ENCODE measurements at places on chromosomes 4 and X.

DNA sequence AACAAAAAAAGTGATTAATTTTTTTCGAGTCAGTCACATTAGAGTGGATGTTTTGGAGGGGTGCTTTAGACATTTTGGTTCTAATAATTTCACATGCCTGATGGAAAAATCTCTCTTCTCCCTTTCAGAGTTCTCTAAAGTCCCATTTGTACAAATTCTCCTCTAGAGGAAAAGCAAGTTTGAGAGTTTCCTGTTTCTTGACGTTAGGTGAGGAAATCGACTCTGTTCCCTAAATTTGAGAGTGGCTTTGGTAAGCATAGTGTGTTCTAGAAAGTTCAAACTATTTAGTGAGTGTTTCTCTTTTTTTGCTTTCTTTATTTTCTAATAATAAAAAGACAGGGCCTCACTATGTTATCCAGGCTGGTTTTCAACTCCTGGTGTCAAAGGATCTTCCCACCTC lies 1.6 kb upstream of the ATP6AP2 start:
- DNase-seq: no peak

DNA sequence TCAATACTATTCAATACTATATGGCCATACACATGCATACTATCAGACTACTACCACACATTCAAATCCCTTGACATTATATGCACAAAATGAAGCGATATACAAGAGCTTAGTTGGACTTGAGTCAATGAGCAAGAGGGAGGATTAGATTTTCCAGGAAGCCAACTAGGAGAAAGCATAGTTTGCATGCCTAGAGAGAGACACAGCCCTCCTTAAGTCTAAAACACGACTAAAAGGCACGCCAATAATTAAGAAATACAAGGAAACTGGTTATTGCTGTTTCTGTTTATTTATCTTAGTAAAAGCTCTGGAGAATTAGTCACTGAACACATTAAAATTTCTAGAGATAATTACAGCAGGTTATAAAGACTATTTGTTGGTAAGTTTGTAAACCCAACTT lies 21.8 kb downstream of the MBNL3 start:
- no peak for DNase-seq

- no peak for DNase-seq
Measured at GRCh38 chr4:124060261-124060918, 652.1 kb downstream of the ANKRD50 start.

- no peak for DNase-seq
Measured at GRCh38 chrX:8413279-8413678, 51.4 kb upstream of the VCX3B start.

GRCh38 chr4:112840619-112841018 lies 203.7 kb downstream of the LARP7 start:
- no peak for DNase-seq

DNA sequence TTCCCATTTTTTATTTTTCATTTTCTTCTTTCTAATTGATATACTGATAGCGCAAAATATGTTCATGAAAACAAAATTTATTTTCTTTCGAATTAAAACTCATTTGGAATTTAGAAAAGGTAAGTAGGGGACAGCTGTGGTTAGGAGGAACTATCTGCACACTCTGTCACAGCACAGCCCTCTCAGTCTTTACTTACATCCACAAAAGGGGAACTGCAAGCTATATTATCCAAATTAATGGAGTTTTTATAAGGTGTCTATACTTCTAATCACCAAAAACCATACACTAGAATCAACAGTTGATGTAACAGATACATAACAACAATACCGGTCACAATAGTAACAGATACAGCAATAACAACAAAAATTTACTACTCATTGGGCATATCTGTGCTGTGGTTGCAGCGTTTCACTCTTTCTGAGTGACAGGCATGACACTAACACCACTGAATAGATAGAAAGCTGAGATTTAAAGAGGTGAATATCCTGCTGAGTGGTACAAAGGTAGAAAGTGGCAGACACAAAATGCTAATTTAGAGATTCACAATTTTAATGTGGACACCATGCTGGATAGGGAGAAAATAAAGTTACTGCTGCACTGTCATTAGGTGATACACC lies 160.7 kb downstream of the PPP3CA start:
- no peak for DNase-seq

- no peak for DNase-seq
Measured at GRCh38 chrX:56788717-56789122, 59.7 kb downstream of the NBDY start.

- DNase-seq: no peak
Measured at GRCh38 chrX:119406776-119407175, 7.6 kb downstream of the SLC25A43 start.

DNA sequence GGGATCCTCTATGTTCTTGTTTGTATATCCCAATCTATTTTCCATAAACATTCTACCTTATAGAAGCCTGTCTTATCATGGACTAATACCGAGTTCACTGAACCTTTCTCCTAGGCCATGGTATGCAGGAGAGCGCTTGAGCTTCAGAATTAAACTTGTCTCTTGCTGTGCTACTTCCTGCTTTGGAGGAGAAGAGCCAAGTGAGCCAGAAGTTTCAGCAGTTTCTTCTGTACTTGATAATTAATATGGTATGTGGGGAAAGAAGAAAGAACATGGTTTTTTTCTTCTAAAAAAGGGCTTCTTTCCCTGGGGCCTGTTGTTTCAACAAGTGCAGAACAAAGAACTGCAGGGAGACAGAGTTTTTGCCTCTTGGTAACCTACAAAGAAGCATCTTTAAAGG lies 172.8 kb downstream of the ATG4A start:
- no peak for DNase-seq

DNA sequence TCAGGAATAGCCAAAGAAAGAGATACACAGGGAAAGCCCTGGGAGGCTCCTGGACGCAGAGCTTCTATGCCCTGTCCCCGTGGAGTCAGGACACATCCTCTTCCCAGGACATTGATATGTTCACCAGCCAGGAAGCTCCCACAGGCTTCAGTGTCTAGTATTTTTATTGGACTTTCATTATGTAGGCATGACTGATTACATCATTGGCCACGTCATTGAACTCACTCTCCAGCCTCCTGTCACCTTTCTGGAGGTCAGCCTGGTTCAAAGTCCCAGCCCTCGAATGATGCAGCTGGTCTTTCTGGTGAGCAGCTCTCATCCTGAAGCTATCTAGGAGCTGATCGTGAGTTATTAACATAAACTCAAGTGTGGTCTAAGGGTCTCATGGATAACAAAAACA lies 104.1 kb downstream of the CPEB2 start:
- DNase-seq: no peak

GRCh38 chr4:123589301-123589700 lies 192.7 kb downstream of the SPRY1 start:
- DNase-seq: no peak

DNA sequence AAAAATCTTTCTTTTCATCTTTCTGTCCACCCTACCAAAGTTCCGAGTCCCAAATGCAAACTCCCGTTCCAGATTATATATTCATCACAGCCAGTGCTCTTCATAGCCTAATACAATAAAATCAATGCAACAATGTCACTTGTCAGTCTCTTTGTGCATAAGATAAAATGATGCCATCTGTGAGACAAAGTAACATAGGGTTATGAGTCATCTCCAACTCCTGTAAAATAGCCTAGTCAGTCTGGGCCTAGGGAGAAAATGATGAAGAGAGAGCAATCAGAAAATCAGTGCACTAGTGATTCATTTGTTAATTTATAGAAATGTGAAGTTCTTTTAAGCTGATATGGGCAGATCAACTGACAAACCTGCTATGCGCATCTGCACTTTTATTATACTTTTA lies 689.1 kb upstream of the DIAPH2 start:
- DNase-seq: no peak

DNA sequence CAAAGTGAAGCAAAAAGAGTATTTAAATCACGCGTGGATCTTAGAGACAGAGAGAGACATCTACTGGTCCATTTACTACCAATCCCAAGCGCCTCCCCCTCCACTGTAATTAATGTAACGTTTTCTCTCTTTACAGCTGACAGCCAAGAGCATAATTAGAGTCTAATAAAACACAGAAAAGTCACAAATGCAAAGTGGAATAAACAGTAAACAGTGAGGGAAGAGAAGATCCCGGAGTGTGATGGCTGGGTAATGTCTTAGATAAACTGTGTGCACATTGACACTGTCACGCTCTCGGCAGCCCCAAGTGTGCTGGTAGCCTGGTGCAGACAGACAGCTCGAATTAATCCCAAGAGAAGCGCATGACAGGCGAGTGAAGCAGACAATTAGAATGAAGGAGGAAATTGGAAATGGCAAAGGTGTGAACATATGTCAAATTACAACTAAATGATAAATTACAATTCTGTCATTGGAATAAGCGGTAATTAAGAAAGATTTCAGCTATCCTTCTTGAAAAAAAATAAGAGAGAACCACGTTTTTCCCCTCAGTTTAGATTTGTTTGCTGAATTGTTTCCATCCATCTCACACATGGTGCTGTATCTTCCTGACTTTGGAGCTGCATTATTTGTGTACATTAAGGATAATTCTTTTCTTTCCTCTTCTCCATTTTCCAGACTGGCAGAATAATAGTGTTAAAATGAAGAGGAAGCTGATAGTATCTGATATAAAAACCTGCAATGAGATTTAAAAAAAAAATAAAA lies 100.1 kb downstream of the CXXC4 start:
- no peak for DNase-seq

DNA sequence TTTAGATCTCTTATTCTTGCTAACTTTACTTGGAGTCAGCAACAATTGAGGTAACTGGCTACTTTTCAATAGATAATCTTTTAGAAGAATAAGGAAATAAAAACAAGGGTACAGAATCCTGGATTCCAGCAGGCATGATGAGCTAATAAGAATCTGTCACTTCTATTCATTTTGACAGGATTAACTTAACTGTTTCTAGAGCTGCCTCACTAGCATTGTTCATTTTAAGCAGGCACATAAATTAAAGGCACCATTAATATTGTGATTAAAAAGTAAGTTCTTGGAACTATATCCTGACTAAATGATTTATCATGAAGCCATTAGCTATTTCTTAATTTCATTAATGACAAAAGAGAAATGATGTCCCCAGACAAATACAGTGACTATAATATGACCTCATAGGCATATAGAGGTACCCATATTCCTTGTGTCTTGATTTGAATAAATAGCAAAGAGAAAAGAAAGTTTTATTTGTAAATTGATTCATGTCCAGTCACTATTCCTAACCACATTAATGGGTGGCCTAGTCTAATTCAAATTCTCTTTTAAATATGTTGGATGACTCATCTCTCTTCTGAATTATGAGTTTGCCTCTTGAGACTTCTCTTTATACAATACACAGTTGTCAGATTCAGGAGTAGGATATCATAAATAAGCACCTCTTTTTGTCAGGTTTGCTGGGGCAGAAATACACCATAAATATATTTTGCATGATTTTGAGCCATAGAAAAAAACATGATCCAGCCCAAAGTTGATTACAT lies 343.0 kb downstream of the SLITRK2 start:
- no peak for DNase-seq

GRCh38 chrX:119130911-119131310 lies 3.3 kb upstream of the KIAA1210 start:
- no peak for DNase-seq

DNA sequence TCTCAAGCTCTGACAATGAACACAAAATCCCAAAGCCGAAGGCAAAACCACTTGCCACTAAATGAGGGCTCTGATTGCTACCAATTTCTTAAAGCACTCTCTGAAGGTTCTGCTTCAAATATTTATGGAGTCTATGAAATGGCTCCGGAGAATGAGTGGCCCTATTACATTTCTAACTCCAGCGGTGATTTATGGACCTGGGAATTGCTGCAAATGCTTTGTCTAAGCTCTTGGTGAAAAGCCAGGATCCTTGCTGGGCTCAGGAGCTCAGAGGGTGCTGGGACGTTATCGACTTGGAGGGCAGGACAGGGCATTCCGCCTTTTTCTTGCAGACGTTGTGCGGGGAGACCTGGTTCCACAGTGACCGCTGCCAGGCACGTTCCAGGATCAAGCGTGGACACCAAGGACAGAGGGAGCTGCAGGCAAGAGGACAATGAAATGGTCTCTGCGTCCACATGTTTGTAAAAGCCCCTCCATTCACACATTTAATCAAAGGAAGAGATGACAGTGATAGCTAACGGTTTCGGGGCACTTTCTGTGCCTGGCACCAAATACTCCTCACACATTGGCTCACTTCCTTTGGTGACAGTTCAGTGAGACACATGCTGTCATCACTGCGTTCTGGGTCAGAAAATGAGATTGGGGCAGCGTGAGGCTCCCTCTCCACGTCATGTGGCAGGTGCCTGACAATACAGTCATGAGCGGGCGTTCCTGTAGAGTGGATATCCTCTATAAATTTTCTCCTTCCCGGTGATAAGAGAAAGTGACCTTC lies 58.8 kb downstream of the C4orf50 start:
- no peak for DNase-seq

DNA sequence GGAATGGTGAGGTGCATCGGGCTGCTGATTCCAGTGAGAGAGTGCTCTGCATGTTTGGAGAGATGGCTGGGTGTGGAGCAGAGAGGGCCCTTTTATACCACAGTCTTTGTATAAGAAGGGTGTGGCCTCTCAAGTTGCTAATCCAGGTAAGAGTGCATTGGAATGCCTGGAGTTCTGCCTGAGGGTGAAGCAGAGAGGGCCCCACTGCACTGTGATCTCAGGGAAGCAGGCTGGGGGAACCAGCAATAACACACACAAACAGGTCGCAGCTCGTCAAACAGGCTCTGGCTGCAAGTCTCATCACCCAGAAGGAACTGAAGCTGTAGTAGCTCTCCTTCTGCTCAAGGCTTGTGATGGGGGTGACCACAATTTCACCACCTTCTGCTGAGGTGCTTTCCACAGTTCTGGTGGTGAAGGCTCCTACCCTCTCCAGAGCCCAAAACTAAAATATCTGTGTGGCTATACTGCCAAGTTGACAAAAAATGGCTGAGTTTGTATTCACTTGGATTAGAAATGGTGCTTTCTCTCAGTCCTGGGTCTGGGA lies 687.4 kb upstream of the HS3ST1 start:
- no peak for DNase-seq

DNA sequence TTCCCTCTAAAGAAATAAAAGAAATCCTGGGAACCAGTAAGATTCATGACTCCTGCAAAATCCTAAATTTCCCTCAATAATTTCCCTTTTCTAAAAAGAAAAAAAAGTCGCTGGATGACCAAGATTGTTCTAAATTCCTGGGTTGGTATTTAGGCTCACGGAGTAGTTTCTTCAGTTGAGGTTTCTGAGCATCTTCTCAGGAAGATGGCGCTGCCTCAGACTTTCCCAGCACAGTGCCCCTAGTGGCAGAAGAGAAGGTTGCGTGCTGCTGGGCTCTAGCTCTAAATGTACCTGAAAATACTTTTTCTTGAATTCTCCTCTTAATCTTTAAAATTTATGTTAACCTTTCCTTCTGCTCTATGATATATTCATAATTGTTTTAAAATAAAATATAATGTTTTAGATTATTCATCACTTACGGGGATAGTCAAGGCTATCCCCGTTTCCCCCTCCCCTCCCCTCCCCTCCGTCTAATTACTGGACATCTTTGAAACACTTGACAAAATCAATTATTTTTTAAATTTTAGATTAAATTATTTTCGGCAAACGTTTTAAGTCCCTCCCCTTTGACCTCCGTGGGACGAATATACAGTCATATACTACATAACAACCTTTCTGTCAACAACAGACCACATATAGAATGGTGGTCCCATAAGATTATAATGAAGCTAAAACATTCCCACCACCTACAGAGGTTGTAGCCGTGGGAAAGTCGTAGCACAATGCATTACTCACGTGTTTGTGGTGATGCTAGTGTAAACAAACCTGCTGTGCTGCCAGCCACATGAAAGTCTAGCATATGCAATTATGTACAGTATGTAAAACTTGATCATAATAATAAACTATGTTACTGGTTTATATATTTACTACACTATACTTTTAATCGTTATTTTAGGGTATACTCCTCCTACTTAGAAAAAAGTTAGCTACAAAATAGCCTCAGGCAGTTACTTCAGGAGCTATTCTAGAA lies 41.0 kb upstream of the GATB start:
- DNase-seq: no peak

GRCh38 chr4:39384563-39384962 lies 18.4 kb upstream of the RFC1 start:
- no peak for DNase-seq
